ENCODE measurements at places on chromosomes 1 and 21.

DNA sequence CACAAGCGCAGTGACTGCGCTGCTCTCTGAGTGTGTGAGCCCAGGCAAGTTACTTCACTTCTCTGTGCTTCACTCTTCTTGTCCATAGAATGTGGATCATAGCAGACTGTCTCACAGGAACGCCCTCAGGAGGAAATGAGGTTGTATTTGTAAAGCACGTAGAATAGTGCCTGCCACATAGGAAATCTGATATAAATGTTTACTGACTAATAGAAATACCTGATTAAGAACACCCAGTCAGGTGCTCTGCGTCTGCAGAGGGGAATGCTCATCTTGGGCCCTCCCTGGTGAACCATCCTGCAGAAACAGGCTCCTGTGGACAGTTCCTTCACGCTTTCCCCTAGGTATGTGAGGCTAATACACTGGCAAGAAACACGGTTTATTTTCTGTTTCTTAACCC, 100.3 kb downstream of the BEND5 start:
- no peak for DNase-seq

DNA sequence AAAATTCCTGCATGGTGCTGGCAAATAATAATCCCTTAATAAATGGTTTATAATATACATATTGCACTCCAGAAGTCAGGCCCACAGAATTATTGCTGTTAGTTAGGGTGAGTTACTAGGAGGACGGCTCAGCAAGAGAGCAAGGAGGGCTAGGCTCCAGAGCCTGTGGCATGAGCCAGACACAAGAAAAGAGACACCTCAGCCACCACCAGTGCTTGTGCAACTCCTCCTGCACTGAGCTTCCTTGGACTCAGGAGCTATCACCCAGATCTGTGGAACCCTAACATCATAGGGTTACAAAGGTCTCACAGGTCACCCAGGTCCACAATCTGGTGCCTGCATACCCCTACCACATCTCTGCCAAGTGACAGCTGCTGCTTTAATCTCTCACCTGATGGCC, 12.8 kb upstream of the LRRC8D start:
- no peak for DNase-seq

- no peak for DNase-seq
Observed at GRCh38 chr1:27687906-27688305, 15.9 kb upstream of the IFI6 start.

DNA sequence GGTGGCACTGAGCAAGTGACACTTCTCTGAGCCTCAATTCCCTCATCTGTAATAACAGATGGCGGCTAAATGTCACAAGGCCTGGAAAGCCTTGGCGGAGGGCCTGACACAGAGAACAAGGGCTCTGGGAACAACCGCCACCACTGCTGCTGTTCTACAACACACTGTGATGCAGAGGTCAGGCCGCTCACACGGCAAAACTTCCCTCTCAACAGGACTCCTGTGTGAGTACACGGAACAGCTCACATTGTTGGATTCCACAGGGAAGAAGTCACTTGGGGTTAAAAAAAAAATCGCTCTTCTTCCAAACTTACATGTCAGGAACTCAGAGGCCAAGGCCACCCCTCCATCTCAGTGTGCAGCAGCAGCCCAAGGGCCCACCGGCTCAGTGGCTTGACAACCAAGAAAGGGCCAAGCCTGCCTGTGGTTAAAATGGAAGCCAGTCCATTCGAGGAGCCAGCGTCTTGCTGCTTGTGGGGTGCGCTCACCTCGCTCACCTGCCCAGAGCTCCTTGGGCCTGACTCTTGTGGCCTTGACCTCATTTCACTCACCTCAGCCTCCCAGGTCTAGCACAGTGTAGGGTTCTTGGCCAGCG, 101.1 kb downstream of the RAVER2 start:
- DNase-seq: no peak
